ENCODE measurements at places on chromosomes 7 and 10.

DNA sequence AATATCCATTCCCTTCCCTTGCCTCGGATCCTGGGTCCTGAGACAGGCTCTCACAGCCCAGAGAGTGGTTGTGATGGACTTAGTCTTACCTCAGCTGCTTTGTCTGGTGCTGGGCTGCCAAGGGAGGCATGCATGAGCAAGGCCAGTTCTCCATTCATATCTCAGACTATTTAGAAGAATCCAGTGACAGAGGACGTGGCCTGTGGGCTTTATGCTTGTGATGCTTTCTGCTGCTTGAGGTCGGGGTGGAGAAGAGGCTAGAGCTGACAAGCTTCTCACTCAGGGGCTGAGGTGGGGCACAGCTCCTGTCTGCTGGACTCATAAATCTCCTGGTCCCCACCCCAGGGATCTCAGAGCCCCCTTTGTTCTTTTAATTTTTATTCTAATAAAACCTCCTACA is 66.8 kb downstream of the DNAJC12 start:
- DNase-seq: no peak

DNA sequence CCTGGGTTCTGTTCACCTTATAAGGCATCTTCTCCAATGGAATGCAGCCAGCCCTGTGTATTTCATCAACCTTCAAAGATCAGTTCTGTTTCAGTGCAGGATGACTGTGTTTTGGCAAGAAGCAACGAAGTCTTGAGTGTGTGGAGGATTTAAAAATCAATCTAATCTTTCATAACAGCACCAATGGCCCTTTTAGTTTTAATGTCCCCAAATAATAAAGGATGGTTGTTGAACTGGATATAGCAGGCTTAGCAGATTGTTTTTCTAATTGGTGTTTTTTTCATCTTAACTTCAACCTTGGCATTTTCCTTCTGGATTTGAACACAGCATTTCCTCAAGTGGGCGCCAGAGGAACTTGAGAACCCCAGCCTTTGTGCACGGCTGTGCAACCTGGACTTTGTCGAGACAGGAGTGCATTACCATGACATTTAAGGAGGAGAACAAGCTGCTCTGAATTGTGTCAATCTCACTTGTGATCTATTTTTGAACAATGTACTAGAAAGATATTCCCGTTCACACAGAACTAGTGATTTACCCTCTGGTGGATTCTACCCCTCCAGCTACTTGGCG is 313.3 kb upstream of the AKR1E2 start:
- no peak for DNase-seq

DNA sequence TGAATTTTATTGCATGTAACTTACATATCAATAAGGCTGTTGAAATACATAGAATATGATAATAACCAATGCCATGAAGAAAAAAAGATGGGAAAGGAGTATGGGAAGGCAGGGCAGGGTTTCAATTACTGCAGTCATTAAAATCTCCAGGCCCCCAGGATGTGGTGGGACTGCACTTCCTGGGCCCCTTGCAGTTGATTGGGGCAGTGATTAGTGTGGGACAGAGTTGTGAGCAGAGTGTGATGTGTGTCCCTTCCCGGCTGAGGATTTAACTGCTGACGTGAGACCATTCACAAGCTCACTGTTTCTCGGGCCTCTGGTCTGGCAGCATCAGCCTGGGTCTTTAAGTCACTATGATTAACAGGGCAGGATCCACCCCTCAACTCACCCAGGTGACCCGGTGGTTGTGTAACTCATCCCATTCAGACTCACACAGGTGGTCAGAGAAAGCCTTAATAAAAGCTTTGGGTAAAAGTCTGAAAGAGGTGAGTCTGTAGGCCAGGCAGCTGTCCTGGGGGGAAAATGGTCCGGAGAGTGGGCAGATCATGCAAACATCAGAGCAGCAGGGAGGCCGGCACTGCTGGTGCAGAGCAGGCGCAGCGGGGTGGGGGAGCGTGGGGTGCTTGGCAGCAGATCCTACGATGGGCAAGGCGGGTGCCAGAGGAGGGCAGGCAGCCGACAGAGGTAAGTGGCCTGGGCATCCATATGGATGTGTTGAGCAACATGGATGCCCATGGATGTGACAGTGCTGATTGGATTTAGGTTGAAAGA is 36.3 kb upstream of the WDFY4 start:
- DNase-seq: no peak

DNA sequence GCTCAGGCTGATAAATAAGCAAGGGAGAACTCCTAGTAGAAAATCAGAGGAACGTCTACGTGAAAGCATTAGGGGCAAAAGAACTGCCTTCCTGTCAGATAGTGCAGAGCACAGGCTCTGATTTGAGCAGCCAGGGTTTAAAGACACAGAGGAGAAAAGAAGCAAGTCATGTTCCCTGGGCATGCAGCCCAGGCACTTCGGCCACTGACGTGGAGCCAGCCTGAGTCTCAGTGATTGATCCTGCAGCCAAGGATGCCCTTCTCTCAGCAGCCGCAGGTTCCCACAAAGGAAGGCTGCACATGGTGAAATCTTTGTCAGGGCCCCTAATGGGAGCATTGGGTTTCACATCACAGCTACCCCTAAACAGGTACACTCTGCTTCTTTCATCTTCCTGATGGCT is 161.7 kb upstream of the HPS1 start:
- DNase-seq: no peak

DNA sequence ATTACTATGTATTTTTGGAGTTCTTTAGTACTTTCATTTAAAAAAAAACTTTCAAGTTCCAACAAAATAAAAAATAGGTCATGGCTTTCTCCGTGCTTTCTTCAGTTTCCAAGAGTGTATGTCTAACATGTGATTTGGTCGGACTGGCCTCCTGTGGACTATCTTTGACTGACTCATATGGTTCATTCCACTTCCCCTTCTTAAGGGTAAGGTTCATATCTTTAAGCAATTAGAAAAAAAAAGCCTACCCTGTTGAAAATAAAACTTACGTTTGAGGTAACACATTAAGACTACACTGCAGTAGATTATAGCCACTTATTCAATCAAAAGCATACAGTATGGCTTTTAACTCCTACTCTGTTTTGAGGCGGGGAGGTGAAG is 112.8 kb upstream of the AHR start:
- DNase-seq: peak; percentile 18

GRCh38 chr7:44431091-44431608 is 59.3 kb downstream of the NUDCD3 start:
- no peak for DNase-seq

DNA sequence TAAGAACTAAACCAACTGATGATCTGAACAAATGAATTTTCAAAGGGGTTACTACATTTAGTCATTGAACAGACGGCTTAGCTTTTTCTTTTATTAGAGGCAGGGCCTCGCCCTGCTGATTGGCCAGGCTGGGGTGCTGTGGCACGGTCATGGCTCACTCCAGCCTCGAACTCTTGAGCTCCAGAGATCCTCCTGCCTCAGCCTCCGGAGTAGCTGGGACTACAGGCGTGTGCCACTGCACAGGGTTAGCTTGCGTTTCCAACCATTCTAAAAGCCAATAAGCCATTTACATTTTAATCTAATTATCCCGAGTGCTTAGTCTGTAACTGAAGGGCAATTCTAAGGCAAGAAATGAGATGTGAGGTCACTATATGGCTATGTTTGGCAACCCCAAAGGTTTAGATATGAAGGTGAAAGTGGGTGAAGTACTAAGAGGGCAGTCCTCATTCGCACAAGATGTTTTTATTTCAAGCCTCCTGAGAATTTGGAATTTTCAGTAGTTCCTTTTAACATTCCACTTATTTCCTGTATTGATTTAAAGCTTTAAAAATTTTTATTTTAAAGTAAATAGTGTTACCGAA is 1.6 kb upstream of the CDK13 start:
- DNase-seq: no peak

DNA sequence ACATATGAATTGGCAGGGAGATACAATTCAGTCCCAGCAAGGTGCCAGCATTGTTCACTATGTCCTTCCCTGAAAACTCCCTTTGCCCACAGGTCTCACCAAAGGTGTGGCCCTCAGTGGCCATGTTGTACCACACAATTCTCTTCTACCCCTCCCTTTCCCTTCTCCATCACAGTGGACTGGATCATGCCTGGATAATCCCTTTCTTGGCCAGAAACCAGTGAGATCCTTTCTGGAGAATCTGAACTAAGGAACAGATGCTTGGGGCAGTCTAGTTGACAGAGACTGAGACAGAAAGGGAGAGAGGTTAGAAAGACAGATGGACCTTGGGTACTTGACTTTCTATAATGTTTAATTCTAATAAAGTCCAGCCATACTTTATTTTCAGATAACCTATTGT is 9.5 kb downstream of the NMT2 start:
- DNase-seq: no peak

- DNase-seq: no peak
Measured at GRCh38 chr7:100607111-100607510, 4.9 kb downstream of the PCOLCE start.

- no peak for DNase-seq
Measured at GRCh38 chr7:157635148-157635500, 298.3 kb downstream of the DNAJB6 start.

DNA sequence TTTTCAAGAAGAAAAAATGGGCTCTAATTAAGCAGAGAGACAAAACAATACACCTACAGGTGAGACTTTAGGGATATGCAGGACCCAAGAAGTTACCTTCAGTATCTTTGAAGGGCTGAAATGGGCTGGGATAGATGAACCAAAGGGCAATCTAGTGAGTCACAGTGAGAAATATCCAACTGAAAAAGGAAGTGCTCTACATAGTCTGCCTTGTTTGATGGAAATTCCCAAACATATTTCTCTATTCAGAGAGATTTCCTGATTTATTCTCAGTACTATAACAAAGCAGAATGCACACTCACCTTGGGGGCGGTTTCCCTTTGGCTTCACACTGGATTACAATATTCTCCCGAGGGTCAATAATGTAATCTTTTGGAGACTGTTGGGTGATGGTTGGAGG is 104.1 kb upstream of the LAMB4 start:
- DNase-seq: no peak

DNA sequence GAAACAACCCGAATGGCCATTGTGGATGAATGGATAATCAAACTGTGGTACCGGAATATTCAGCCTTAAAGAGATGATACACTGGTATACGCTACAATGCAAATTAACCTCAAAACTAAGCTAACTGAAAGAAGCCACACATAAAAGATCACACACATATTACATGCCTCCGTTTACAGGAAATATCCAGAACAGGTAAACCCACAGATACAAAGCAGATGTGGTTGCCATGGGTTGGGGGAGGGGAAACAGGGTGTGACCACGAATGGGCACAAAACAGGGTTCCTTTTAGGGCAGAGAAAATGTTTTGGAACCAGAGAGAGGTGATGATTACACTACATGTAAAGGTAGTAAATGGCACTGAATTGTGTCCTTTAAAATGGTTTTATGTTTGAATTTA is 16.6 kb downstream of the ESYT2 start:
- no peak for DNase-seq

GRCh38 chr7:141053626-141054025 is 20.2 kb upstream of the TMEM178B start:
- no peak for DNase-seq

DNA sequence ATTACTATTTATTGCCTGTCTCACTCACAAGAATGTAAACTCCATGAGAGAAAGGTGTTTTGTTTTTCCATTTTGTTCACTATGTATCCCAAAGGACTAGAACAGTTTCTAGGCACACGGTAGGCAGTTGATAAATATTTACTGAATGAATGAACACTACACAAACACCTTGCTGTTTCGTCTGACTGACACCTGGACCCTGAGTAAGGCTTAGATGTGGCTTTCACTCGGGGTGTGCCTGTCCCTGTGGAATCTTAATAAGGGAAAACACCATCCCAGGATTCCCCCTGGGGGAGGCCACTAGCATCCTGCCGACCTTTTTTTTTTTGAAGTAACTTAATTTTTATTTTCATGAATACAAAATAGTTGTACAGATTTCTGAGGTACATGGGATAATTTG is 66.6 kb upstream of the STEAP1B start:
- no peak for DNase-seq

- no peak for DNase-seq
Measured at GRCh38 chr10:116053910-116054309, 219.1 kb downstream of the GFRA1 start.

- DNase-seq: no peak
Measured at GRCh38 chr10:3781468-3782145, 3.4 kb downstream of the KLF6 start.

DNA sequence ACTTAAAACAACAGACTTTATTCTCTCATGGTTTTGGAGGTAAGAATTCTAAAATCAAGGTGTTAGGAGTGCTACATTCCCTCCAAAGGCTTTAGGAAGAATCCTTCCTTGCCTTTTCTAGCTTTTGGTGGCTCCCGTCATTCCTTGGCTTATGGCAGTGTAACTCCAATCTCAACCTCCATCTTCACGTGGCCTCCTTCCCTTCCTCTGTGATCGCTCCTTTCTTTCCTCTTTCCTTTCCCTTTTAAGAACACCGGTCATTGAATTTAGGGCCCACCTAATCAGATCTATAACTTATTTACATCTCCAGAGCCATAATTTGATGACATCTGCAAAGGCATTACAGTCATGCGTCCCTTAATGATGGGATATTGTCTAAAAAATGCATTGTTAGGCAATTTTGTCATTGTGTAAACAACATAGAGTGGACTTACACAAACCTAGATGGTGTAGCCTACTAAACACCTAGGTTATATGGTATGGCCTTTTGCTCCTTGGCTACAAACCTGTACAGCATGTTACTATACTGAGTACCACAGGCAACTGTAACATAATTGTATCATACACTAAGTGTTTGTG is 5.9 kb upstream of the HERC4 start:
- no peak for DNase-seq

GRCh38 chr10:61160253-61160652 is 216.3 kb upstream of the RHOBTB1 start:
- no peak for DNase-seq

GRCh38 chr10:130398090-130398994 is 262.2 kb downstream of the GLRX3 start:
- no peak for DNase-seq

DNA sequence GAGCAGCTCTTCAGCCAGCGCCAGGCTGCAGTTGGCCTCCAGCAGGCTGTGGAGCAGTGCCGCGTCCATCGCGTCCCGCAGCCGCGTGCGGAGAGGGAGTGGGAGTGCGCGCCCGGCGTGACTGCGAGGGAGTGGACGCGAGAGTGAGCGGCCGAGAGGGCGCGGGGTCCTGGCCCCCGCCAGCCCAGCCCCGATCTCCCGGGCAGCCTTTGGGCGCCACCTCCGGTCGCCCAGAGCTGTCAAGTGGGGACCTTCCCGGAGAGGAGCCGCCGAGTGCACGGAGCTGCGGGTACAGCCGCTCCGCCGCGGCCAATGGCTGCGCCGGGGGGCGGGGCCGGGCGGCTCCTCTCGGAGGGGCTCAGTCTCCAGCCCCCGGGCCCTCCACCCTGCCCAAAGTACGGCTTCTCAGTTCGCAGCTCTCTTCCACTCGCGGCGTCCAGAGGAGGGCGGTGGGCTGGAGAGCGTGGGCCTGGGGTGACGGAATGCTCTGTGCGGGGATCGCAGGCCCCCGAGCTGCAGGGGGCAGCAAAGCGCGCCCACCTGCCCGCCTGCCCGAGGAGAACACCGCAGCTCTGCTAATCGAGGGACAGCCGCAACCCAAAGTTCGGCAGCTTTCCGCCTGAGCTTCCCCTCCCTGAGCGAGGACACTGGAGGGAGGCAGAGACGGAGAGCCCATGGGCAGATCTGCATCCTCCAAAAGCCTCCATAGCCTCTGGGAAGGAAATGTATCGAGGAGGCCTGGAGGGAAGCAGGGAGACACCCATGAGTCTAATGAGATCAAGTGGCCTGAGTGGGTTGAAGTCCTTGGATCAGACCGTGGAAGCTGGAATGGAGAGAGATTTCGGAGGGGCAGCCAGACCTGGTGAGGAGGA is at the start of gene CRHR2:
Gene CRHR2 (minus strand): TSS at position 245 of the 872 bp plus-strand sequence. CDS start 176 bp downstream, at position 69.
- DNase-seq: no peak

Measured in BJ (cell line).